T-helper 22 cell (primary cell): ENCODE measurements at places on chromosomes 13 and 19.

DNA sequence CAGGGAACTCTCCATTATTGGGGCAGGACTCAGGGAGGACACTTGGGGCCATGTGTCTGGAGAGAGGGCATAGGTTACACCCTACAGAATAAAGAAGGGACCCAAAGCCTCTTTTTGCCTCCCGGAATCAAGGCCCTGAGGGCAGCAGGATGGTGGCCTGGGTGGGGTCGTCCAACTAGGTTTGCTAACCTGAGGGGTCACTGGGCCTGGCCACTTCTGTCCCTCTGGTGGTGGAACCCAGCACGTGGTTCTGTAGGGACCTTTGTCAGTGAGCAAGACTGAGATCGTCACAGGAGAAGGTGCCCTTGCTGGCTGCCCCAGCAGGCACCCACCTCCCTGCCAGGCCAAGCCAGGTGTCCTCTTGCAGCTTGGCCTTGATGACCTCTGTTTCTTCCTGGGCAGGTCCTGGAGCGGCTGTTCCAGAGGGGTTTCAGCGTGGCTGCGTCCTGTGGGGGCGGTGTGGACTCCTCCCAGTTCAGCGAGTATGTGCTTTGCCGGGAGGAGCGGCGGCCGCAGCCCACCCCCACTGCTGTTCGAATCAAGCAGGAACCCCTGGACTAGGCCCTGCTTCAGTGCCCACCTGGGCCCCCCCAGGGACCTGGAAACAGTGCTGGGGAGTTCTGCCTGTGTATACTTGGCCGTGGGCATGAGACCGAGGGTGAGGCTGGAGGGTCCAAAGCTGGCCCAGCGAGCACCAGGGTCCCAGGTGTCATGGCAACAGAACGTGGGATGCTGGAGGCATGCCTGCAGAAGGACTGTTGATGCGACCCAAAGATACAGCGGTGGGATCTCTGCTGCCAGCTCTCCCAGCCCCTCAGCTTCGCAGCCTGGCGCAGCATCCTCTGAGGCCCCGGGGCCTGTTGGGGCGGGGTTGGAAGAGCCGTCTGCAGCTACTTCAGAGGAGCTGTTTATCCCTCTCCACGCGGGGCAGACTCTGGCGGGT lies 16.0 kb downstream of the KCTD15 start:
- DNase-seq: no peak

DNA sequence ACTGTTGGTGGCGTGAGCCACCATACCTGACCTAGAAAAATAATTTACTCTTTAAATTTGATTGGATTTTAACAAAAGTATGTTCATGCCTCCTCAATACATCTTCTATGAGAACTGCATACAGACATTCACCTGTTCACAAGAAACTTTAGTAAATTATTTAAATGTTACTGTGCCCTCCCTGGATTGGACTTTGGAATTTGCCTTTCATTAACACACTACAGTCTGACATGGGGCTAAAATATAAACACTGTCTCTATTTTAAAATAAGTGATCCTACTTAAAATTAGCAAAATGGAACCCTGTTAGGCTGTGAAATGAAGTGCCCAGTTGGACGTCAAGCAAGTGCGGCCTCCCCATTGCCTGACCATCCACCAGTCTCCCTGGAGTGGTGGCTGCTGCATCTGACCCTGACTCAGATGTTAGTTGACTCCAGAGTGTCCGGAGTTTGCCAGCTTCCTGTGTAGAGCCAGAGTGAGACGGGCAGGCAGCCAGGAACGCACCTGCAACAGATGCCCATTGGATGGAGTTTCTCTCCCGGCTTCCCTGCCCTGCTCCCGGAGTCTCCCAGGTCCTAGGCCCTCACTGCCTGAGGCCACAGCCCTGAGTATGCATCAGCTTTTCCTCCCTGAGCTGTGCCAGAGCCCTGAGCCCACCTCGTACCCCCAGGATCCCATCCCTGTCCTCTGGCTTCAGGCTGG lies 45.9 kb upstream of the ATP11A start:
- DNase-seq: no peak

DNA sequence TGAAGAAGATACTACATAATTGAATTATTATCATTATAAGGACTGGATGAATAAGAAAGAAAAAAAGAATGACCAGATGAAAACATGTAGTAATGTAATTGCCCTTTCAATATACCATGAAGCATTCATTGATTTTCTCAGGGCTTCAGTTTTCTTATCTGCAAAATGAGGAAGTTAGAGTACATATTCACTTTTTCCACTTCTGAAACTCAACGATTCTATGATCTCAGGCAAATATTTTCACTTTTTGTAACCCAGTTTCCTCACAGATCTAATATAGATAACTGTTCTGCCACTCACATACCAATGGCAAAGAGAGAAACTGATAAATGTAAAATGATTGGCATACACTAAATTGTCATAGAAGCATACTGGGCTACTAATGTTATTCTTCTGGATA lies 856.6 kb upstream of the KLHL1 start:
- no peak for DNase-seq

DNA sequence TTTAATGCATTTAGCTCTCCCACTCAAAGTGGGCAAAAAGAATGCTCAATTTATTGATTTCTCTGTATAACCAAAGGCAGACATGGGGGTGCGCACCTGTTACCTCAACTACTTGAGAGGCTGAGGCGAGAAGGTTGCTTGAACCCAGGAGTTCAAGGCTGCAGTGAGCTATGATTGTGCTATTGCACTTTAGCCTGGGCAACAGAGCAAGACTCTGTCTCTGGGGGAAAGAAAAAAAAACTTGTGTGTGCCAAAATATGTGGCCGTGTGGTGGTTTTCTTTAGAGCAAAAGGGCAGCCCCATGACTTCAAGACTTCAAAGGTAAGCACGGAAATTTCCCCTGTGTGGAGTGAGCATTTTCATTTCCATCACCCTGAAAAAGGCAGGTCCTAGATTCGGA lies 81.9 kb downstream of the IPO5 start:
- no peak for DNase-seq

GRCh38 chr13:96527497-96527896 lies 437.6 kb downstream of the HS6ST3 start:
- DNase-seq: no peak

DNA sequence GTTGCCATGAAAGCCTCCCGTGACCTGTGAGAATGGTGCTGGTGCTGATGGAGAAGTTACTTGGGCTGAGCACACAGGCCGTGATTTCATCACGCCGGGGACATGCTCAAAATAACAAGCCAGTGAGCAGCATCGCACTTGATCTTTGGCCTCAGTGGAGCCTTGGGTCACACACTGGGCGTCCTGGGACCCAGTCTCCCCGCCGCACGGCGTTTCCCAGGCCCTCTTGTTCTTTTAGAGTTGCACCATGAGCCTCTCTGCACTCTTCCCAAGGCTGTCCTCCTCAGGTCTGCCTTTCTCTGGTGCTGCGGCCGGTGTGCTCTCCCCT lies 9.5 kb upstream of the NDUFS7 start:
- no peak for DNase-seq

DNA sequence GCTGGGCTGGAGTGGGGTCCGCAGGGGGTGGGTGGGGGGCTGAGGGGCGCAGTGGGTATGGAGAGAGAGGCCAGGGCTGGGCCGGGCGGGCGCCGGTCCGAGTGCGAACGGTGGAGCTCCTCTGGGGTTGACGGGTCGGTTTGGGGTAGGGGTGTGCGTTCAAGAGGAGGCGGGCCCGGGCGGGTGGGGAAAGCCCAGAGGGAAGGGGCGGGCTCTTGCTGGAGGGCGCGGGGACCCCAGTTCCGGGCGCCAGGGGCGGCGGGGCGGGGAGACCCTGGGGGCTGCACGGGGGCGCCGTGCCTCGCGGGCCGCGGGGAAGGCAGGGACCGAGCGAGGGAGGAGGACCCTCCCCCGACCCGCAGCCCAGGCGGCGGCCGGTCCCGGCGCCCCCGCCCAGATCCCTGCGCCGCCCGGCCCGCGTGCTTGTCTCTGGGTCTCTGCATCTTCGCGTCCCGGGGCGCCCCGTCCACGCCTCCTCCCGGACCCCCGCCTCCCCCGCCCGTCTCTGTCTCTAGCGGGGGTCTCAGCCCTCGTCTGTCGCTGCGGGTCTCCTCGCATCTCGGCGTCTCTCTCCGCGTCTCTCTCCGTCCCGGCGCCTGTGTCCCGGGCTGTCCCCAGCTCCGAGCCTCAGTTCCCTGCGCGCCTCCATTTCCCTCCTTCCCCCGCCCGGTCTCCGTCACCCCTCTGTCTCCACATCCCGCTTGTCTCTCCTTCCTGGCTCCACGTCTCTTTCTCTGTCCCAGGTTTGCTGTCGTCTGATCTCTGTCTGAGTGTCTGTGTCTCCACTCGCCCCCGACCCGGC lies 8.3 kb upstream of the SHISA7 start:
- no peak for DNase-seq

GRCh38 chr13:31072041-31072440 lies 89.7 kb downstream of the HSPH1 start:
- no peak for DNase-seq

GRCh38 chr13:23610966-23611491 lies 40.8 kb downstream of the TNFRSF19 start:
- DNase-seq: no peak

DNA sequence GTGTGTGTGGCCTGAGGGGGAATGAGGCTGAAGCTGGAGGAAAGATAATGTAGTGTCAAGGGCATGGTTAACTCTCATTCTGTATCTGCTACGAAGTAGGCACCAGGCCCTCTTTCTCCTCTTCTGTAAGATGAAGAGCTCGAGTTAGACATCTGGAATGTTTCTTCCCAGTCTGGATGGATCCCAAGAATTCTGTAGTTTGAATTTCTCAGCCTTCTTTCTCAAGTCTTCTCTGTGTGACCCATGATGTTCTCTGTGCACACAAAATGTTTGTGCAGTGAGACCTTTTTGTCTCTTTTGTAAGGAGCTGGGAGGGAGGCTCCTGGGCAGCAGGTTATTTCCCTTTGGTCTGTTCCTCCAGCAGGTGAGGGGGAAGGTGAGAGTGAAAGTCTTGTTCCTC lies 13.7 kb downstream of the FGF9 start:
- DNase-seq: no peak

GRCh38 chr19:31874313-31874712 lies 471.1 kb upstream of the ZNF507 start:
- no peak for DNase-seq

GRCh38 chr13:41641429-41641828 lies 184.1 kb downstream of the RGCC start:
- no peak for DNase-seq

DNA sequence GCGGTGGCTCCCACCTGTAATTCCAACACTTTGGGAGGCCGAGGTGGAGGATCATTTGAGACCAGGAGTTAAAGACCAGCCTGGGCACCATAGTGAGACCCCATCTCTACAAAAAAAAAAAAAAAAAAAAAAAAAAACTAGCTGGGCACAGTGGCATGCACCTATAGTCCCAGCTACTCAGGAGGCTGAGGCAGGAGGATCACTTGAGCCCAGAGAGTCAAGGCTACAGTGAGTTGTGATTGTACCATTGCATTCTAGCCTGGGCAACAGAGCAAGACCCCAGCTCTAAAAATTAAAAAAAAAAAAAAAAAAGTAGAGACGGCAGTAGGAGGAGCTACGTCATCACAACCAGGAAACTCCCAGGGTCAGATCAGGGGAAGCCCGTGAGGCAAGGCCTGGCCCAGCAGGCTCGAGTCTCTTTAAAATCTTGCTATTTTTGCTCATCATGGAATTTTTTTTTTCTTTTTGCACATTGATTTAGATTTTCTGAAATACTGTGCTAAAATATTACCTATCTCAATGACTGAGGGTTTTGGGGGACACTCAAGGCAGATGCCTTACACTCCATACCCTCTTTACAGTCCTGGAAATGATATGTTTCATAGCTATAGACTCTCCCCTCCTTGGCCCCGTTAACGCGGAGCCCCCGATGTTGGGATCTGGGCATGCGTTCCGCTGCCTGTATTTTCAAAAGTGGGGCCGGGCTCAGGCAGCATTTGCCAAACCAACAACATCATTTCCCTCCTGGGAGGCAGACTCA lies 44.4 kb upstream of the USE1 start:
- no peak for DNase-seq

GRCh38 chr19:18287836-18288772 lies 6.7 kb upstream of the JUND start:
- DNase-seq: no peak

GRCh38 chr13:45055198-45055901 lies 65.0 kb upstream of the GTF2F2 start:
- no peak for DNase-seq

- no peak for DNase-seq
Measured at GRCh38 chr19:51026554-51026831, at the start of gene KLK11. KLK11 (minus strand) TSS chr19:51026616; CDS start chr19:51025631, 985 bp downstream.

DNA sequence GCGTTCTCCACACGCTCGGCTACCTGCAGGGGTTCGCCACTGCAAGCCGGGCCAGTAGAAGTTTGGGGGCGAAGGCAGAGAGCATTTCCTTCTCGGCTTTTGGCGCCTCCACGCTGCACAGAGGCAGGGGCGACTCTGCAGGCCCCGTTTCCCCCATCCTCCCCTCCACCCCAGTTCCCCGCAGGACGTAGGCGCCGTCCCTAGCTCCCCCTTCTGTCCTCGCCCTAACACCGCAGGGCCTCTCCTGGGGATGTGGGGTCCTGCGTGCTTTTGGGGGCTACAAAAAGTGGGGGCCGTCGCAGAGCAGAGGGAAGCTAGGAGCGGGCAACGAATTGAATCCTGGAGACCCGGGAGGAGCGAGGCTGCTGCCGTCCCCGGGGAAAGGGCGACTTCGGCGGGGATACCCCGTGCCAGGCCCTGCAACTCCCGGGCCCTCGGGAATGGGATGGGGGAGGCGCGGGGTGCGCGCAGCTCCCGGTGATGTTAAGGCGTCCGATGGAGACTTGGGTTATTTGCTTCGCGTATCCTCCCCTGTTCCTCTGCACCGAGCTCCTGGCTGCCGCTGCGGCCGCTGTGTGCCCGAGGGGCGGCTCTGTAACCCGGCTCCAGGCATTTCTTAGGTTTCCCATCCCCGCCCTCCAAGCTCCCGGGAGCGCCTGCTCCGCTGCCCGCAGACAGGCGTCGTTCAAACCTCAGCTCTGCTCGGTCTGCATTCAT lies 255.9 kb upstream of the SOX21 start:
- no peak for DNase-seq

- no peak for DNase-seq
Measured at GRCh38 chr13:111328574-111329410, 8.3 kb downstream of the TEX29 start.

DNA sequence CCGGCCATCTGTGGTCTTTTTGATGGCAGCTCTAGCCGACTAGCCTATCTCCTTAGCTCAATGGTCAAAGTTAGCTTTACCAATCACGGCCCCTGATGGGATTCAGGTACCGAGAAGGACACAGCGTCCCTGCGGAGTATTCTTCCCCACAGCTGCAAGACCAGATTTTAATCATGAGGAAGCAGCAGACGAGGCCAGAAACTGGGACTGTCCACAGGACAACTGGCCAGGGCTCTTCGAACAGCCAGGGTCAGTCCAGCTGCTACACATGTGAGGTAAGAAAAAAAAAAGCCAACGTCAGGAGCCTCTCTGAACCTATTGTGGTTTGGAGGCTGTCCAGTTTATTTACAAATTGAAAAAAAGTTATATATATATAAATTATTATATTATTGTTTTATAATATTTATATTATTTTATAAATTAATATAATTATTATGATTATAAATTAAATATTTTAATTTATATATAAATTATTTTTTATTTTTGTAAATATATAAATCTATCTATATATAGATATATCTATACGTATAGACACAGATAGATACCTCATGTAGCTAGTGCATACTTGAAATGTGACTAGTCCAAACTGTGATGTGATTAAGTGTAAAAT lies 10.8 kb downstream of the RINL start:
- DNase-seq: no peak
